ENCODE measurements at places on chromosomes 13 and 19. TPM values are rescaled to one million over a fixed set of nuclear protein-coding genes. Genes with fewer than 3 reads are reported as not detected.

The ARRDC2 gene
- total RNA-seq, result 51.1 TPM

DNA sequence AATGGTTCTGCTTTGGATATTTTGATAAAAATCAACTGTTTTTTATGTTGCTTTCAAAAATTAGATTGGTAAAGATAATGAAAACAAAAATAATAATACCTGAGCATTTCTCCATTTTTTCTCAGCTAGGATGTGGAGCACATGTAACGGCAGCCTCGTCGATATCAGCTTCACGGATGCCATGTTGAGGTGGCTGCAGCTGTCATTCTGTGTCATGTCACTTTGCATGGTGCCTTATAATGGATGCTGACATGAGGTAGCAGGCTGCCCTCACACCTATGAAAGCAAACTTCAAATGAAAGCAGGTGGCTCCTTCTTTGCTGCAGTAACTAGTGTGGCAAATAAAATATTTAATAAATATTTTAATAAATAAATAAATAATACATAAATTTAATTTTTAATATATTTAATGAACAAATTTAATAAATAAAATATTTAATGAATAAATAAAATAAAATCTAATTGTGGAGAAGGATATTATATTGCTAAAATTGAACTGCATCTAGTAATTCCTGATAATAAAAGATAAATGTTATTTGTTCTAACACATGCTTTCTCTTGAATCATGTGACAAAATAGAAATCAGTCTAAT lies 955.7 kb upstream of the SLC10A2 start:
- H3K27me3 ChIP-seq, result no peaks in the 10 kb centered on the region
- H3K4me3 ChIP-seq, result no peak overlapping the region
- H3K27ac ChIP-seq, result no peak overlapping the region
- H3K36me3 ChIP-seq, result no peaks in the 10 kb centered on the region
- no peak for DNase-seq
- H3K4me1 ChIP-seq, result no peaks in the 10 kb centered on the region

DNA sequence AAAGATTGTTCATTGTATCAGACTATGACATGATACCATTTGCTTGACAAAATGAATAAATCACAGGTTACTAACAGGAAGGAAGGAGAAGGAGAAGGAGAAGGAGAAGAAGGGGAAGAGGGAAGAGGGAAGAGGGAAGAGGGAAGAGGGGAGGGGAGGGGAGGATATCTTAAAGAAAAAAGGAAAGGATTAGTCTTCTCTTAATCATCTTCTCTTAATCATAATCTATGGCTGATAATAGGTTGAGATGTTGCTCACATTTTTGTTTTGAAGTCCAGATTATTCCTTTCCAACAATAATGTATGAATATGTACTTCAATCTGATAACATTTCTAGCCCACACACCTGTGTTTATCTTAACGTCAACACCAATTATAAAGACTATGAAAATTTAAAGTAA lies 25.1 kb downstream of the DIAPH3 start:
- H3K36me3 ChIP-seq, result peaks cover 9% of the 10 kb centered on the region
- peaks cover 21% of the 10 kb centered on the region for H3K4me1 ChIP-seq
- H3K4me3 ChIP-seq, result no peak overlapping the region
- no peaks in the 10 kb centered on the region for H3K27me3 ChIP-seq

GRCh38 chr19:40284501-40285352 lies at the start of gene AKT2:
Gene AKT2 (minus strand): TSS chr19:40285345. CDS start chr19:40265267, 20,078 bp downstream.
- peak within 1 kb of the TSS; percentile 96 for H3K4me3 ChIP-seq
- H3K4me1 ChIP-seq, result peaks cover 51% of the 10 kb centered on the region
- no peaks in the 10 kb centered on the region for H3K27me3 ChIP-seq
- peak within 1 kb of the TSS; percentile 99 for H3K27ac ChIP-seq

DNA sequence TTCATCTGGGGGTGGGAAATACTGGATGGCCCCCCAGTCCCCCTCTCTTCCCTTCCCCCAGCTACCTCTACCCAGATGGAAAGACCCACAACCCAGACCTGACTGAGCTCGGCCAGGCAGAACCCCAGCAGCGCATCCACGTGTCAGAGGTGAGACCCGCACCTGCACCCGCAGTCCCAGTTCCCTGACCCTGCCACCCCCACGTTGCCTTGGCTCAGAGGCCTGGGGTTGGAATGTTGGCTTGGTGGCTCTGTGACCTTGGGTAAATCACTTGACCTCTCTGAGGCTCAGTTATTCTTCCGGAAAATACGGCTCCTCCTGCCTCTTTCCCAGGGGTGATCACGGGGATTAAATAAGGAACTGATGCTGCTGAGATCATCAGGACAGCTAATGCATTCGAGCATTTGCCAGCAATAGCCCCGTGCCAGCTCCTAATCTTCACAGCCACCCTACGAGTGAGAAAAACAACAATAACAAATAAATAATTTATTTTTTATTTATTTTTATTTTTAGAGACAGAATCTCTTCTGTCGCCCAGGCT lies 12.3 kb downstream of the CBLC start:
- H3K4me3 ChIP-seq, result no peak overlapping the region
- H3K36me3 ChIP-seq, result no peaks in the 10 kb centered on the region
- no peaks in the 10 kb centered on the region for H3K27me3 ChIP-seq
- no peak overlapping the region for H3K27ac ChIP-seq

DNA sequence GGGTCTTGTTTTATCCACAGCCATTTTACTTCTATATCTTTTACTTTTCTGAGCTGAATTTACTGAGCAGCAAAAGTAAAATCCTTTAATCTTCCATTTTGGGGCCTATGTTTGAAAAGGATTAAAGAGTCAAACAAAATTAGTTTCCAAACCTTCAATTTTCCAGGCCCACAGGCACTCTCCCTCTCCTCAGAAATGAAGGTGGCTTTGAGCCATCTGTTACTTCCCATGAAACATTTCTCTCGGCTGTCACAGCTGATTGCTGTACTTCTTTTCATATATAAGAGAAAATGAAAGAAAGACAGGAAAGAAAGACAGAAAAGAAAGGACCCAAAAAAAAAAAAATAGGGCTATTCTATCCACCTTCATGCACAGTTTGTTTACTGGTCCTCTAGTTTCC lies 194.9 kb downstream of the LACC1 start:
- no peak overlapping the region for H3K4me3 ChIP-seq
- no peaks in the 10 kb centered on the region for H3K36me3 ChIP-seq
- no peaks in the 10 kb centered on the region for H3K27me3 ChIP-seq

- no peak for DNase-seq
- H3K27ac ChIP-seq, result no peak overlapping the region
- no peaks in the 10 kb centered on the region for H3K27me3 ChIP-seq
Observed at GRCh38 chr13:84677836-84678235, 795.6 kb upstream of the SLITRK1 start.

DNA sequence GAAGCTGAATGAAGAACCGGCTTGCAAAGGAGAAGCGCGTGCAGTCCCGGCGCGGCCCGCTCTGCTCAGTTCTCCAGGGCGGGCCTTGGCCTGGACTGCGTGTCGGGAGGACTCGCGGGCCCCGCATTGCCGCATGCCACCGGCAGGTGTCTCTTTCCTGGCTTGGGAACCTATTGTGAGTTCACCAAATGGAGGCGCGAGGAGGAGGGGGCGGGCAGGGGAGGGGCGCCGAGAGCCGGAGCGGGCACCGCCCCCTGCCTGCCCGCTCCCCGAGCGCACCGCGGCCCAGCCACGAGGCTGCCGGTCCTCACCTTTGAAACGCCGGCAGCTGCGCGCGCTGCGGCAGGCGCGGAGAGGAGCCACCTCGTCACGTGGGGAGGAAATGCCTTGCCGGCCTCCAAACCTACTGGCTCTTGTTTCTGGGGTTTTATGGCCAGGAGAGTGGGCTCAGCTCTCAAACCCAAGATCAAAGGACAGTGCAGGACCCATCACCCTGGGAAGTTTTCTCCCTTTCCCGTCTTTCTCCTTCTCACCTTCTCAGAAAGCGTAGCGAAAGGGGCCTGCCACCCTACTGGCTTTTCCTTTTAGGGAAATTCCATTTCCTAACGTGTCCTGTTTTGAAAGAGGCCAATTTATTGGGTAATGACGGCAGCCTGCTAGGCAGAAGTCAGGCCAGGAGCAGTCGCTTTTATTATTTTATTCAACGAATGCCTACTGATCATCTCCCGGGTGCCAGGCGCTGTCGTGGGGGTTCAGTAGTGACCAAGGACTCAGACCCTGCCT lies 13.8 kb upstream of the UBE2L5 start:
- peak overlapping the region; percentile 42 for H3K4me3 ChIP-seq
- peaks cover 5% of the 10 kb centered on the region for H3K27me3 ChIP-seq
- peak overlapping the region; percentile 73 for H3K27ac ChIP-seq
- peaks cover 33% of the 10 kb centered on the region for H3K4me1 ChIP-seq

- no peak for DNase-seq
- H3K36me3 ChIP-seq, result no peaks in the 10 kb centered on the region
- H3K27ac ChIP-seq, result no peak overlapping the region
- no peaks in the 10 kb centered on the region for H3K4me1 ChIP-seq
- peaks cover 6% of the 10 kb centered on the region for H3K27me3 ChIP-seq
Observed at GRCh38 chr13:43838909-43839308, 40.6 kb downstream of the CCDC122 start.

DNA sequence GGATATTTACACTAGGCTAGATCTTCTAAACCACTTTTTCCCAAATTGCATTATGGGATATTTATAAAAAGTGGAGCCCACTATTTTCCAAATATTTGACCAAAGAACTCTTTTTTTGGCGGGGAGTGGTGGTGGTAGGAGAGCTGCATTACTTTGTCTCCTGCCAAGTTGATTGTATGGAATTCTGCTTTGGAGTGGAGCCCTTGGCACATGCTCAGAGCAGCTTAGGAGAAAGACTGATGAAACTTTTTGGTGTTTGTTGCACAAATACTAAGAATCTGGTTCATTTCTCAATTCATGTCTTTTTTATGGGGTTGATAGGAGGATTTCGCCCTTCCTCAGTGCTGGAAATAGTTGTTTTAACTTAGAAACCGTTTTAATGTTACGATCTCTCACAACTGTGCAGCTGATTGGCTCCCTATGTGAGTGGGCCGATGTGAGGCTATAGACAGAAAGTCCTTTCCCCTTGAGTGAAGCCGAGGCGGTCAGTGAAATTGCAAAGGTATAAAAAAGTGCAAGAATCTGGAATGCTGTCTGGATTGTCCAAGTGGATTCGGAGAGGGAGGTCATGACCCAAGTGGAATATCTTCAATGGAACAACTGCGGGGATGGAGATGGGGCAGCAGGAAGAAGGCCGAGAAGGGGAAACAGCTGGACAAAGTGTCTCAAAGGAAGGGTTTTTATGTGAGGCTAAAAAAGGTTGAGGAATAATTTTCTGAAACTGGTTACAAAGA lies 415.9 kb downstream of the FGF9 start:
- no peaks in the 10 kb centered on the region for H3K27me3 ChIP-seq
- peaks cover 13% of the 10 kb centered on the region for H3K4me1 ChIP-seq
- DNase-seq, result no peak
- no peak overlapping the region for H3K27ac ChIP-seq
- H3K4me3 ChIP-seq, result no peak overlapping the region
- H3K36me3 ChIP-seq, result peaks cover 2% of the 10 kb centered on the region

DNA sequence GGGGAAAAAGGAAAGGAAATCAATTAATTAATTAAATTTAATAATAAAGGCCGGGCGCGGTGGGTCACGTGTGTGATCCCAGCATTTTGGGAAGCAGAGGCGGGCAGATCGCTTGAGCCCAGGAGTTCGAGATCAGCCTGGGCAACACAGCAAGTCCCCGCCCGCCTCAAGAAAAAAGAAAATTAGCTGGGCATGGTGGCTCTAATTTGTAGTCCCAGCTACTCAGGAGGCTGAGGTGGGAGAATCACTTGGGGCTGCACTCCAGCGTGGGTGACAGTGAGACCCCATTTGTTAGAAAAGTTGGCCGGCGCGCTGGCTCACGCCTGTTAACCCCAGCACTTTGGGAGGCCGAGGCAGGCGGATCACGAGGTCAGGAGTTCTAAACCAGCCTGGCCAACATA lies 733 bp upstream of the CD320 start:
- DNase-seq, result no peak
- peaks cover 22% of the 10 kb centered on the region for H3K36me3 ChIP-seq
- peak overlapping the region; percentile 79 for H3K27ac ChIP-seq
- peak overlapping the region; percentile 78 for H3K4me3 ChIP-seq

- H3K36me3 ChIP-seq, result no peaks in the 10 kb centered on the region
- no peak overlapping the region for H3K4me3 ChIP-seq
- no peak for DNase-seq
- peaks cover 5% of the 10 kb centered on the region for H3K27me3 ChIP-seq
Observed at GRCh38 chr19:1182068-1182467, 8.0 kb upstream of the SBNO2 start.

DNA sequence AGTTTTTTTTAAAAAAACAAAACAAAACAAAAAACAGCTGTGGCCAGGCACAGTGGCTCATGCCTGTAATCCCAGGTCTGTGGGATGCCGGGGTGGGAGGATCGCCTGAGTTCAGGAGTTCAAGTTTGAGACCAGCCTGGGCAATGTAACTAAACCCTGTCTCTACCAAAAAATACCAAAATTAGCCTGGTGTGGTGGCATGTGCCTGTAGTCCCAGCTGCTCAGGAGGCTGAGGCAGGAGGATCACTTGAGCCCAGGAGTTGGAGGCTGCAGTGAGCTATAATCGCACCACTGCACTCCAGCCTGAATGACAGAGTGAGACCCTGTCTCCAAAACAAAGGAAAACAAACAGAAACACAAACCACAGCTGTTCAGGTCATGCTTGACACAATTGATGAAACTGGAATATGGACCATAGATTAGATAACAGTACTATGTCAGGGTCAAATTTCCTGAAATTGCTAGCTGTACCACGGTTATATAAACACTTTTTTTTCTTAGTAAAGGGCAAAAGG lies 6.9 kb upstream of the ANGPTL4 start:
- no peak overlapping the region for H3K4me3 ChIP-seq
- H3K27me3 ChIP-seq, result peaks cover 6% of the 10 kb centered on the region
- no peak overlapping the region for H3K27ac ChIP-seq

- H3K4me1 ChIP-seq, result peaks cover 14% of the 10 kb centered on the region
- no peak overlapping the region for H3K27ac ChIP-seq
- no peak for DNase-seq
- peaks cover 8% of the 10 kb centered on the region for H3K36me3 ChIP-seq
- no peaks in the 10 kb centered on the region for H3K27me3 ChIP-seq
Observed at GRCh38 chr13:50905256-50905655, 4.3 kb upstream of the RNASEH2B start.

DNA sequence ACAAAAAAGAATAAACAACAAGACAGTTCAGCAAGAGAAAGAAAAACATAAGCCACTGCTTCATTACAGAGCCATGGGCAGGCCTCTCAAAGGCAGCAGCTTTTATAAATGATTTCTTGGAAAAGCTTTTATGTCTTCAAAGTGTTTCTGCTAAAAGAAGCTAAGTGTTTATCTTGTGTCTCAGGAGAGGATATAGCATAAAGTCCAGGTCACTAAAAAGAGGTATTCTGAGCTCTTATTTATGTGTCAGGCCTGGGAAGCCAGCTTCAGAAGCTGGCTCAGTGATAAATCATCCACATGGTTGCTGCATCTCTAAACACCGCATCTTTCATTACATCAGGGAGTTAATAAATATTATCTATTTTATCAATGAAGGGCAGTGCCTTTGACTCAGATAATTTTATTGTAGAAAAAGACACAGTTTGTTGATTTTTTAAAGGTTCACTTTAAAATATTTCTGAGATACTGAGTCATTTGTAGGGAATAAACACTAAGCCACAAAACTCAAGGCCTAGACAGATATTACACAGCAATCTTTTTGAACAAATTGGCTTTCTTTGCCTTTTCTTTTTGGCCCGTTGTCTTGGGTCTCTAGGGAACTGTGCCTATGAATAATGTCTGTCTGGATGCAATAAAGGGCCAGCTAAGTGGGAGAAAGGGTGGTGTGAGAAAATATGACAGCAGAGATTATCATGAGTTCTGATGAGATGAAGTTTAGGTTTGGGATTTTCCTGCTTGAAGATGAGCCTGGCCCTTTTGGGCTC lies 1086.6 kb downstream of the UQCRFS1 start:
- no peak overlapping the region for H3K27ac ChIP-seq
- no peaks in the 10 kb centered on the region for H3K27me3 ChIP-seq
- H3K4me1 ChIP-seq, result no peaks in the 10 kb centered on the region

The AXL gene
- total RNA-seq, result 0.06 TPM

GRCh38 chr19:3154957-3155736 lies 19.3 kb downstream of the GNA15 start:
- peak; percentile 83 for DNase-seq
- peaks cover 47% of the 10 kb centered on the region for H3K36me3 ChIP-seq
- no peak overlapping the region for H3K27ac ChIP-seq
- H3K4me1 ChIP-seq, result peaks cover 15% of the 10 kb centered on the region

The APC2 gene
- total RNA-seq, result 0.02 TPM
